ENCODE measurements at places on chromosomes 12 and 14.

DNA sequence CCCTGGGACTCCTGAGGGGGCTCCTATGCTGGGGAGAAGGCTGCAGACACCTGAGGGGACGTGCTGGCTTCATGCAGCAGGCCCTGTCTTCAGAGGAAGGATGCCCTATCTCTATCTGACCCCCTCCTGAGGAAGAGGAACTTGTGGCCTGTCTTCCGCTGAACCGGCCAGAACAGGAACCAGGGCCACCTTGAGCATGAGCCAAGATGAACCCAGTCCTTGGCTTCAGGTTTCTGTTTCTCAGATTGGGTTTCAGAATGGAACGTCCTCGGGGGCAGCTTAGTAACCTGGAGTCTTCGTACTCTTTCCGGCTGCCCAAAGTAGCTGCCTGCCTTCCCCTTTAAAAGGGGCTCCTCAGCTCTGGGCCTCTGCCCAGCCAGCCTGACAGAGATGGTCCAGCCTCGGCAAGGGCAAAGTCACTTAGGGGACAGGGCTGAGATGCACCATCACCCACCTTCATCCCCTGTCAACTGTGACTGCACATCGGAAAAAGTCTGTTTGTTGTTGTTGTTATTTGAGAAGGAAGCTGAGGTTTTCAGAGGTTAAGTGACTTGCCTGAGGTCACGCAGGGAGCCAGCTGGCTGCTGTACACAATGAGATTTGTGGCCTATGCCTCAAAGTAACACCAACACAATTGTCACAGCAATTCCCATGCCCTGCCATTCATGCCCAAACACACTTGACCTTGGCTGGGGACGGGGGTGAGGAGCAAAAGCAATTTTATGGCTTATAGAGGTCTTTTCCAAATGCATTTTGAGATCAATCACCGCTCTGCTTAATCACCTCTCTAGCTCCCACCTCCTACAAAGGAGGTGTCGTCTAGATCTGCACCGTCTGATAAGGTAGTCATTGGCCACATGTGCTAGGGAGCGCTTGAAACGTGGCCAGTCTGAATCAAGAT lies 13.4 kb downstream of the ASB2 start:
- peak; percentile 80 for DNase-seq

- peak; percentile 28 for DNase-seq
Observed at GRCh38 chr12:7460375-7461259, 16.7 kb upstream of the CD163L1 start.

GRCh38 chr14:105878125-105878524 lies 351.7 kb downstream of the TMEM121 start:
- DNase-seq = no peak

DNA sequence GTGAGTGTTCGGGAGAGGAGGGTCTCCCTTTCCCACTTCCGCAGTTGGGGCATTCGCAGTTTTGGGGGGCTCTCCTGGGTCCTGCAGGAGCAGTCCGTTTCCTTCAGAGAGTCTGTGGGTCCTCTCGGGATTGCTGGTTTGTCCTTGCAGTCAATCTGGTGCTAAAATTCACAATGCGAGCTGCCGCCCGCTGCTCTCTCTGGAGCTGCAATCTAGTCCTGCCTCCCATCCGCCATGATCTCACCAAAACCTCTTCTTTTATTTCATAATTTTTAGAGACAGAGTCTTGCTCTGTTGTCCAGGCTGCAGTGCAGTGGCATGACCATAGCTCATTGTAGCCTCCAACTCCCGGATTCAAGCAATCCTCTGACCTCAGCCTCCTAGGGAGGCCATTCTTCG lies 22.5 kb downstream of the RNFT2 start:
- DNase-seq = no peak

- no peak for DNase-seq
Observed at GRCh38 chr12:122721057-122721545, 4.5 kb upstream of the HCAR3 start.
